ENCODE measurements at places on chromosomes 11 and 22.
A peak's percentile ranks its signal among the peaks of the same experiment; 100 is the strongest.

- no peak for DNase-seq
Observed at GRCh38 chr11:65109231-65110198, 2.2 kb upstream of the TM7SF2 start.

- DNase-seq: no peak
Observed at GRCh38 chr11:14538271-14538925, 18.2 kb upstream of the PSMA1 start.

DNA sequence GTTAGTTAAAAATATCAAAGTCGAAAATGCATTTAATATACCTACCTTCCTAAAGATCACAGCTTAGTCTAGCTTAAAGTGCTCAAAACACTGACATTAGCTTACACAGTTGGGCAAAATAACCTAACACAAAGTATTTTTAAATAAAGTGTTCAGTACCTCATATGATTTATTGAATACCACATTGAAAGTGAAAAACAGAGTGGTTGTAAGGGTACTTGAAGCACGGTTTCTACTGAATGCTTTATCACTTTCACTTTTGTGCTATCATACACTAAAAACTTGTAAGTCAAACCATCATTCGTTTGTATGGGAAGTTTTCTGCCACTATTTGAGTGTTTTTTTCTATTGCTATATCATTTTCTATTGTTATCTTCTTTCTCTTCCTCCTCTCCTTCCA is 36.6 kb downstream of the ZBTB44 start:
- DNase-seq: no peak

DNA sequence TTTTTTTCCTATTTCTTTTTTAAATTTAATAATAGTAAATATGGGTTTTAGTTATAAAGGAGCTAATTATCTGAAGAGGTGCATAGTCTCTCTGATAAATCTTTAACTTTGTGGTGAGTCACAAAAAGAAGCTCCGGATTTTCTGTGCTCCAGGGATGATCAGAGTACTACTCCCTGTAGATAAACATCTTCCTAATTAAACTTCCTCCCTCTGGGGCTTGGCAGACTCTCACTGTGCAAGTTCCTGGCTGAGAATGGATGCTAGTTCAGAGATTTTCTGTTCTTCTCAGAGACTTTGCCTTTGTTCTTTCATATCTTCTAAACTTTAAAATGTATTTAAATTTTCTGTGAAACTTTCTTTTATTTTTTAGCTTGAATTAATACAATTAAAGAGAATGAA is at the start of gene OR10G7:
Gene OR10G7 (minus strand): TSS at position 72 of the 400 bp plus-strand sequence. CDS start 2,324 bp downstream, outside the sequence.
- DNase-seq: no peak

- peak; percentile 59 for DNase-seq
Observed at GRCh38 chr11:17528181-17528691, 16.0 kb downstream of the USH1C start.

DNA sequence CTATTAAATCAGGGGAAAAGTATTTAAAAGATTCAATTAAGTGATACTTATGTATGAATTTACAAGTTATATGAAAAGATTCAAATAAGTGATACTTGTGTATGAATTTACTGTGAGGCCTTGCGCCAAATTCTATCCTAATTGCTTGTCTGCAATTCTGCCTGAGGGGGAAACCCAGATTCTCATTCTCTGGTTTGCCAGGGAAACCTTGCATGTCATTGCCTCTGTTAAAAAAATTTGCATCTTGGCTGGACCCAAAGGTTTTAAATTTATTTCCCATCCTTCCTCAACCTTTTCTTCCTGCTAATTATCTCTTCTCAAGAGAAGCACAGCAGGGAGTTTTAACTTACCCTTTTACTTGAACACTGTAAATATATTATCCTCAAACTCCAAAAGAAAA is 13.8 kb downstream of the OLFML1 start:
- no peak for DNase-seq

GRCh38 chr22:43826142-43827002 is 14.3 kb upstream of the EFCAB6 start:
- DNase-seq: peak; percentile 63

DNA sequence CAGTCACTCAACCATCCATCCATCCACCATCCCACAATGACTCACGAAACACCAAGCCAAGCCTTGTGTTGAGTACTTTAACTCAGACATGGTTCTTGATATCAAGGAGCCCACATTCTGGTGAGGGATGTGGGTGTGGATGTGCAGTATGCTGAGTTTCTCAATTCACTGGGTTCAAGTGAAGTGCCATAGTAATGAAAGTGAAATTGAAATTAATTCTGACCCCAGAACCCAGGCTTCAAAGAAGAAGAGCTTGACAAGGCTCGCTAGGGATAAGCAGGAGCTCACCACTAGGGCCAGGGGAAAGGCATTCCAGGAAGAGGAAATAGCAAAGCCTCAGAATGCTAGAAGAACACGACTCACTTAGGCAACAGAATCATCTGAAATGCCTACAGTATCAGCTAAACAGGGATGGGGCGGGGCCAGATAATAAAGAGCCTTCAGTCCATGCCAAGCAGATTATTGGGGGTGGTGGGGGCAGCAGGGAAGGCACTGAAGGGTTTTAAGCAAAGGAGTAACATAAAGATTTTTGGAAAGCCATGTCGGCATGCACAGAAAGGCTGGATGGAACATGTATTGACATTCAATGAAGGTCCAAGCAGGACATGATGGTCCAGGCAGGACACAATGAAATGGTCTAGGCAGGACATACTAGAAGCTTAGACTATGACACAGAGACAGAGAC is 37.2 kb downstream of the RTL6 start:
- no peak for DNase-seq

- no peak for DNase-seq
Observed at GRCh38 chr11:14102766-14103165, 140.2 kb downstream of the SPON1 start.

- DNase-seq: no peak
Observed at GRCh38 chr22:47210112-47210657, 447.7 kb downstream of the TBC1D22A start.

- DNase-seq: no peak
Observed at GRCh38 chr11:73578592-73579185, 19.2 kb downstream of the FAM168A start.

GRCh38 chr11:31780480-31780971 is 30.6 kb downstream of the PAX6 start:
- DNase-seq: no peak

DNA sequence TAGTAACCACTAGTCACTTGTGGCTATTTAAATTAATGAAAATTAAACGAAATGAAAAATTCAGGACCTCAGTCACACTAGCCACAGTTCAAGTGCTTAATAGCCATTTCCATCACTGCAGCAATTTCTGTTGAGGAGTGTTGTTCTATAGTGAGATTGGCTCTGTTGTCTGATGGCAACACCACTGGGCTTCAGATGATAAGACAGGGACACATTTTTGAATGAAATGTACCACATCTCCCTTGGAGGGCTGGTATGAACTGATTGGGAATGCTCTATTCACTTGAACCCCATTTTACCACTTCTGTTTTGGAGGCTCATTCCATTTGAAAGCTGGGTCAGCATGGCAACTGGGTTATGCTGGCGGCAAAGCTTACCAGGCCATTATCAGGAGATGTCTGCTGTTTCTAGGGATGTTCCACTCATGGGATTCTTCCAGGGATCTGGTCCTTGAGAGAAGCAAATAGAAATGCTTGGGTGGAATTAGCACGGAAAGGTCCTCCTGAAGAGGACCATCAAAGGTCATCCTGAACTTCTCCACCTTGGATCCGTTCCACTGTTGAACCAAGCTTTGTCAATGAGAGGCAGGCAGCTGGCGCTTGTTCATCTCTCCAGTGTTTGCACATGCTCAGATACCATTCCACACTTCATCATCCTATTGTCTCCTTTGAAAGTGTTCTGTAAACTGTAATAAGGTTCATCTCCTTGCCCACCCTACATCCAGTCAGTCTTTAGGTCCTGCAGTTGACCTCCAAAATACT is 7.6 kb downstream of the AMOTL1 start:
- no peak for DNase-seq

GRCh38 chr22:24521791-24522245 is 26.7 kb downstream of the UPB1 start:
- DNase-seq: no peak

GRCh38 chr22:44497218-44497904 is 672 bp downstream of the RTL6 start:
- peak; percentile 39 for DNase-seq

- DNase-seq: no peak
Observed at GRCh38 chr22:35066768-35067167, 810 bp downstream of the ISX start.

DNA sequence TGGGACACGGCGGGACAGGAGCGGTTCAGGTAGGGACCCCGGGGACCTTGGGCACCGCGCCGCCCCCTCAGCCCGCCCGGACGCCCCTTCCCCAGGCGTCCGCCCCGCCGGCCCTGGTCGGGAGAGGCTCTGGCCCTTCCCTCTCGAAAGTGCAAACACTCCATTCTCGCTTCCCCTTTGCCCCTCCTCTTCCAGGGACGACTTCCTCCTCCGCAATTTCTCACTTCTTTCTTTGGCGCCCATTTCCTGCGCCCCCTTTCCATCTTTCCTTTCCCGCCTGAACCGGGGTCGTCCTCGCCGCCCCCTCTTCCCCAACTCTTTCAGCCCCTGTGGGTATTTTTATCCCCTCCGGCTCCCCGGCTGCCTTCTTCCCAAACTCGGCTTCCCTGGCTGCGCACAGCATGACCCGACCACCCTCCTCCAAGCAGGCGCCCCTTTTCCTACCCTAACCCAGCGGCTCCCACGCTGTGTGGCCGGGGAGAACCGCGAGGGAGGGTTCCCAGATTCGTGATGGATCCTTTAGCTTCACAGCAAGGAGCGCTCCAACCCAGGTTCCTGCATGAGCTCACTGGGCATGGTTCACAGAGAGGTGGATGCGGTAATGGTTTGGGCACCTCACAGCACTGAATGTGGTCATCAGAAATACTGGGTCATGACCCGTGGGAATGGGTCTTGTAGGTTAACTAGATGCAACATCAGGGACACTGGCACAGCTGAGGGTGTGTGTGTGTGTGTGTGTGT is 689 bp downstream of the RAB39A start:
- DNase-seq: no peak

DNA sequence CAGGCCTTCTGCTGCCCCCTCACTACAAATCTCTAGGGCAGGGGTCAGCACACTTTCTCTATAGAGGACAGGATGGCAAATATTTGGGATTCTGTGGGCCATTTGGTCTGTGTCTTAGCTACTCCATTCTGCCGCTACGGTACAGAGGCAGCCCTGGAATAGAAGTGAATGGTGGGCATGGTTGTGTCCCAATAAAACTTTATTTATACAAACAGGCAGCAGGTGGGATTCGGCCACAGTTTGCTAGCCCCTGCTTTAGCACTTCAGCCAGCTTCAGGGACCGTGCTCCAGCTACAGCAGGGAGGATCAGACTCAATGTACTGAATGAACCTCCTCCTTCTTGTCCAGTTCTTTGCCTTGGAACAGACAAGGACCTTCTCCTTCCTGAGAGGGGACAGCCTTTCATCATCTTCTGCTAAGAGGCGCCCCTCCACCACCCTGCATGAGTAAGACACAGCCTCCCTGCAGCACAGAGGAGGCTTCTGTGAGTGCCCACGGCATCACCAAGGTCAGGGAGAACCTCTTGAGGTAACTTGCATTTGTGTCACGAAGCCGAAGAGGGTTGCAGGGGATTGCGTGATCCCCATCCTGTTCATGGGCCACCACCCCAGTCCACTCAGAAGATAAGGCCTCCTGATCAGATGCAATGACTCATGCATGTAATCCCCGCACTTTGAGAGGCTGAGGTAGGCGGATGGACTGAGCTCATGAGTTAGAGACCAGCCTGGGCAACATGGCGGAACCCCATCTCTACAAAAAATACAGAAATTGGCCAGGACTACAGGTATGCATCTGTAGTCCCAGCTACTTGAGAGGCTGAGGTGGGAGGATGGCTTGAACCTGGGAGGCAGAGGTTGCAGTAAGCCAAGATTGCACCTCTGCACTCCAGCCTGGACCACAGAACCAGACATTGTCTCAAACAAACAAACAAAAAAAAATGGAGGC is 4.6 kb downstream of the C11orf24 start:
- no peak for DNase-seq

GRCh38 chr11:894575-895201 is 15.9 kb downstream of the CHID1 start:
- no peak for DNase-seq

- DNase-seq: no peak
Observed at GRCh38 chr22:30252411-30253204, 6.0 kb upstream of the LIF start.

GRCh38 chr11:134521001-134521400 is 109.0 kb upstream of the B3GAT1 start:
- no peak for DNase-seq

GRCh38 chr22:44535362-44536095 is 37.5 kb upstream of the RTL6 start:
- no peak for DNase-seq

- peak; percentile 59 for DNase-seq
Observed at GRCh38 chr11:83723999-83724398, 437.8 kb upstream of the CCDC90B start.

GRCh38 chr11:79007771-79008402 is 432.9 kb downstream of the TENM4 start:
- DNase-seq: no peak

- no peak for DNase-seq
Observed at GRCh38 chr11:119092880-119093842, 8.5 kb downstream of the HMBS start.

DNA sequence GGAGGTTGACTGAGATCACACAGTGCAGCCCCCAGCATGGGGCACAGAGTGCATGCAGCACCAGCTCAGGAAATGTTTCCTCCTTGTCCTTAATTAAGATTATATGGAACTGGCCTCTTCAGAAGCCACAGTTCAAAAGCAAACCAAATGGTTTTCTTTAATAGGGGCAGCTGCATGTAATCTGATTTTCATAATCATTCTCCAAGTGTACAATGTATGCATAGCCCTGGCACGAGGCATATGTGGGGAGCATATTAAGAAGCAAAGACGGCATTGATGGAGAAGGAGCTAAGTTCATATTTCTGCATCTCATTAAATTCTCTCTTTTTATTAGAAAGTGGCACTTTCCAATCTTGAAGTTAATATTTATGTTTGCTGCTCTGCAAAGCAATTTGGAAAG is 9.9 kb upstream of the PARVB start:
- no peak for DNase-seq

- no peak for DNase-seq
Observed at GRCh38 chr11:9571763-9572115, 1.7 kb upstream of the WEE1 start.

- DNase-seq: no peak
Observed at GRCh38 chr11:85266646-85267045, 360.5 kb downstream of the DLG2 start.

- DNase-seq: no peak
Observed at GRCh38 chr11:20066013-20066782, 94.1 kb downstream of the DBX1 start.

GRCh38 chr11:82792822-82793569 is 59.3 kb upstream of the FAM181B start:
- DNase-seq: no peak

- no peak for DNase-seq
Observed at GRCh38 chr11:115317277-115318185, 186.7 kb downstream of the CADM1 start.

GRCh38 chr11:132620423-132620822 is 911.9 kb downstream of the OPCML start:
- no peak for DNase-seq

- DNase-seq: no peak
Observed at GRCh38 chr22:30280505-30280904, 8.8 kb downstream of the CASTOR1 start.
